ENCODE measurements at places on chromosomes 3 and 15.

GRCh38 chr3:99211309-99211708, 309.8 kb upstream of the DCBLD2 start:
- no peak for DNase-seq

DNA sequence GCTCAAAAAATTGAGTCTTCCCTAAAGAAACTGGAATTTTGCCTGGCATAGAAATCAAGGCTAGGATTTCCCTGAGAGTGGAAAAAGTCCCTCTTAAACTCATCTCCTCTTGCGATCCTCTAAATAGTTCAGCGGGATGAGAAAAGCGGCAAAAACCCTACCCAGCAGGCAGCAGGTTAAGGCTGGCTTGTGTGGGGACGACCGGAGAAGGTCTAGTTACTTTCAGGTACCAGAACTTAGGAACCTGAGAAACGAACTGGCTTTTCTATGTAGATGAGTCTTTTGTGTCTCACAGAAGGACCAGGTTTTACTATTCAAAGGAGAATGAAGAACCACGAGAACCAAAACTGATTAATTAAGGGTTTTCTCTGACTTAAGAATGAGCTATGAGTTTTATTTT, 523.7 kb upstream of the TGFBR2 start:
- no peak for DNase-seq

- DNase-seq, result no peak
Observed at GRCh38 chr15:63422891-63423590, 41.4 kb upstream of the CA12 start.

GRCh38 chr3:41180396-41180795, 18.9 kb upstream of the CTNNB1 start:
- no peak for DNase-seq

GRCh38 chr15:40427188-40427587, 13.6 kb upstream of the BAHD1 start:
- no peak for DNase-seq

- DNase-seq, result no peak
Observed at GRCh38 chr3:13106308-13107001, 33.2 kb upstream of the IQSEC1 start.

DNA sequence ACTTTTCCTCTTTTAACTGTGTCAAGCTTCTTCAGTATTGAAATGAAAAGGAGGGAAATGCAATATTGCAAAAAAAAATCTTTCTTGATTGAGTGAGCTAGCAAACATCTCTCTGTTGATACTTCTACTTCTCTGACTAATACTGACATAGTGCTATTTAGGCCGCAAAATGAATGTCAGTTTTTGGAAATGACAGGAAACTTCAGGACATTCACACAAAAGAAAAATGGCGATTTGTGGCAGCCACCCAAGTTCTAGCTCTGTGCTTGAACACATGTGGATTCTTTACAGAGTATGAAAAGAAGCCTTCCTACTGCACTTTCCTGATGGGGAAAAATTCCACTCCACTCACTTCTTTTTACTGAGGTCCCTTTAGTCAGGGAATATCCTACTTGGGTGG, 486.8 kb upstream of the ALCAM start:
- no peak for DNase-seq

DNA sequence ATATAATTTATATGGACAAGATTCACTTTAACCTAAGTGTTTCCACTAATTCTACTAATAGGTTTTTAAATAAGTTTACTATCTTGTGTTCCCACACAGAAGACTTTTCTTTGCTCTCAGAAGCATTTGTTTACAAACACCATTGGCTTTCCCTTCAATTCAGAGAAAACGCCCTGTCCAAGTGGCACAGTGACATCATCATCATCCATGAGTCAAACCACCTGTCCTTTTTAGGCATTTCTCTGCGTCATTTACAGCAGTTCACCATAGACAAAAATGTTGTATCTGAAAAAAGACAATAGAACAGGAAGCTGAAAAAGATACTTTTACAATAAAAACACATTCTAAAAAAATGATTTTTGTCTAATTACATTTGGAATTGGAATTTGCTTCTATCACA, 9.3 kb upstream of the BCL2L10 start:
- DNase-seq, result no peak

DNA sequence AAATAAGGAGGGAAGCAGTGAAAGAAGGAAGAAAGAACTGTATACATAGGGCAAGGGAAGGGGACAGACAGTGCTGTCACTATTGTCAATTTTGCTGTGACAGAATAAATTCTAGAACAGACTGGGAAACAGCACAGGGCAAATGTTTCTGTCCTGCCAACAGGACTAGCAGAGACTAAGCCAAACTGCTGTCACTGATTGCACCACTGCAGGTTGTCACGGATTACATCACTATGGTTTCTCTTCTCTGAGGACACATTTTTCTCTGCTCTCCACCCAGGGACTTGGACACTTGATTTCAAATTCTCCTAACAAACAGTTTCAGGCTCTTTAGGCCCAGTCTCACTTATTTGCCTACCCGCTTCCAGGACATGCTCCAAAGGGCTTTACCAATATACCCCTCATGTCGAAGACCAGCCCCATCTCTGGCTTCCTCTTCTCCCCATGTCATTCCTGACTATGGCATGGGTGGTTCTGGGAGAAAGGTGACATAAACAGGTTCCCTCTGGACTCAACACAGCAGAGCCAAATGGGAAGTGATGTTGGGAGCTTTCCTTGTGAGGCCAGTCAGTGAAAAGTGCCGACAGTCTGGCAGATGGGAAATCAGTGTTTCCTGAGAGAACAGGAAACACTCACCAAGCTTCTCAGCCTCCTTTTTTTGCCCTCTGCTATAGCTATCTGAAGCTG, 70.2 kb upstream of the ST3GAL6 start:
- no peak for DNase-seq

- no peak for DNase-seq
Observed at GRCh38 chr3:118406562-118406961, 628.1 kb downstream of the IGSF11 start.

- no peak for DNase-seq
Observed at GRCh38 chr3:46090161-46090591, 62.9 kb upstream of the XCR1 start.

- no peak for DNase-seq
Observed at GRCh38 chr15:91165850-91166249, 65.8 kb downstream of the SV2B start.

GRCh38 chr3:65778968-65779367, 259.8 kb downstream of the MAGI1 start:
- no peak for DNase-seq

DNA sequence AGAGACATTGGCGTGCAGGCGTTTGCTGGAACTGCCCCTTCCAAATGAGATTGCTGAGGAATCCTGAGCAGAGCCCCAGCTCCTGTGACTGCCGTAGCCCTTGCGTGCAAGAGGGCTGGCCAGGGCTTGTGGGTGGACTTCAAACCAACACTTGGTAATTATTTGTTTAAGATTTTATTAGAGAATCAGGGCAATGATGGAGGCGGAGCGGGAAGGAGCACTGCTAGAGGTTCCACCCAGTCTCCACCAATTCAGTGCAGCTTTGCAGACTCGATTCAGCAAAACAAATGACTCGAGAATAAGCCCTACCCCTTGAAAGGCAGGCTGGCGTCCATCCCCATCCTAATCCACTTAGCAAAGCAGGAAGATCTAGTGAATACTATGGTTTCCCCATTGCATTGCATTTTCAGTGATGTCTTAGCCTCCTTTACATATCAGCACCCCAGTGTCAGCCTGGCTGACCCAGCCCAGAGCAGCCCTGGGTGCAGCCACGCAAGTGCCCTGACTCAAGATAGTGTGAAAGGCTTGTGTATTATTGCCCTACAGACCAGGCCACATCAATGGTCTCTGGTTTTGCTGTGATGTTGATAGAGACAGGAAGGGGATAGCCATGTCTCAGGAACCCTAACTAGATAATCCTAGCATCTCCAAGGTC, 26.0 kb downstream of the GLDN start:
- no peak for DNase-seq

- no peak for DNase-seq
Observed at GRCh38 chr15:51144021-51144532, 49.4 kb upstream of the TNFAIP8L3 start.

GRCh38 chr3:197567904-197568681, 12.3 kb upstream of the BDH1 start:
- DNase-seq, result no peak

DNA sequence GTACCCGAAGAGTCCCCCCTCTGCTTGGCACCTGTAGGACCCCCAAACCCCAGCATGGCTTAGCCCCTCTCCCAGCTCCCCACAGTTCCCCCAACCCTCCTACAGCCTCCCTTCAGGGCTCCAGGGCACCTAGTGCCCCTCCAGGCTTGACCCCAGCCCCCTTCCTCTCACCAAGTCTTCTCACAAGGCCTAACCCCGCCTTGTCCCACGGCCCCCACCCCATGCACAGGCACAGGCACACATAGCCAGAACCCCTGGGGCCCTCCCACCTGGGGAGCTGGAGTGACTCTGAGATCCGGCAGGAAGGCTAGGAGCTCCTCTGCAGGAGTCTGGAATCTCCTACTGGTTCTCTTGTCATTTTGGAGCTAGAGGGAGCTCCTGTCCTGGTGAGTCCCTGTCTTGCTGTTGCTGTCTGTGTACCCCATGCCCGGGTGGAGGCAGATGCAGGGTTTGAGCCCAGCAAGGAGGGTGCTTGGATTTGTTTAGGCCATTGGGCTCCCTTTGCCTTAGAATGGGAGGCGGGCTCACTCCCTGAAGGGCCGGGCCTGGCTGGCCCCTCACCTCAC, 39.6 kb downstream of the KLF13 start:
- no peak for DNase-seq

DNA sequence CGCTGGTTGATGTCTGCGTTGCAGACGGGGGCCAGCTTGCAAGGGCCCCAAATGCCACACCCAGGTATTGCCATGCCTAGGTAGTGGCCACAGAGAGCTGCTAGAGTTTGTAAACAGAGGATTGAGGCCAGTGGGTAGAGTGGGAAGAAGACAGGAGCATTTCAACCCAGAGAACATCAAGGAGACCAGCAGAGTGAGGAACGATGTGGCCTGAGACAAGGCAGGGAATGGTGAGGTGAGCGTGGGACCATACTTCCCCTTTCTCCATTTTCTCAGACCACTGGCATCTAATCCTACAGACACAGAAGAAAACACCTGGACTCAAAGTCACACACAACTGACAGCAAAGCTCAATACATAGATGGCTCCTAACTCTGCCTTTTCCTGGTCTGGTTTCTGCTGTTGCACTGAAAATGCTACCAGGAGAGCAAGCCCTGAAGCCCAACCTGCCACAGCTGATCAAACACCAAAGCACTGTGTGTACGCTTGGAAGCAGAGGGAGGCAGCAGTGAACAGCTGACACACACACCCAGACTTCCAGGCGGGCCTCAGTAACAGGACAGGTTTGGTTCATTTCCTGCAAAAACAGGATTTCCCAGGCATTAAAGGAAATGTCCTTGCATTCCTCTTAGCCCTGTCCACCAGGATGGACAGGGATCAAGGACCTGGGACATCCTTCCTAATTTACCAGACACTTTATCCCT, 1.6 kb downstream of the FAM174B start:
- DNase-seq, result peak; percentile 83

DNA sequence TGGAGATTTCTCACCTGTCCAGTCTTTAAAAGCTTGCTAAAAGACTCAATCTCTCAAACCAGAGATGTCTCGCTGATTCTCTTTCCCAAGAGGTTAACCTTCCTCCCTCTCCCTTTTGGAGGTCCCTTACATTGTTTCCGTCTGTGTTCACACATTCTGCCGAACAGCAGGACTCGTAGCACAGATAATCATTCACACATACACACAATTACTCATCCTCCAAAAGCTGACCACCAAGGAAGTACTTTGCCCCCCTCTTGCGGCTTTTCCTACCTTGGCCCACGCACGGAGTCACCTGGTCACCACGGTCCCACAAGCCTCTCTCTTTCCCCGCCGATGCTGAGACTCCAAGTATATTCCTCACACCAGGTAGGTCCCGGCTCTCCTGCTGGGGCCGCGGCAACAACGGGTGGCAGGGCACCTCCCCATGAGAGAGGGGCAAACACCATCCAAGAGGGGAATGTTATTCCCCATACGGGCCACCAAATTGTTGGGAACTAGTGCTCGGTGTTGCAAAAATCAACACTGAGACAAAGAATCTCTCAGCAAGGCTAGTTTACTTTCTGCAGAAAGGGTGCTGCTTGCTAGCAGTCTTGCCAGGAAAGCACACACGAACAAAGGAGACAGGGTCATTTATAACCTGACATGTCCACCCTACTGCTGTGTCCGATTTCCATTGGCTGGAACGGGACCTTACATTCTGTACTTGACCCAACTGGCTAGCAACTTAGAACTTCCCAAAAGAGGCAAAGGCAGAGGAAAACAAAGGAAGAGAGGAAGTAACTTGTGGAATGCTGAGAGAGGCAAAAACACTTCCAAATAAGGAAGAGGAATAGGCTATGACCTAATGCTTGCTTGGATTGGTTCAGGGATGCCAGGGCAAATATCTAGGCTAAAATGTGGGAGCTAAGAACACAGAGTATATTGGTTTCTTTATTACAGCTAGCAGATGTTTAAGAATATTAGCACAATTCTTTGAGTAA, 102.1 kb upstream of the NECTIN3 start:
- no peak for DNase-seq

DNA sequence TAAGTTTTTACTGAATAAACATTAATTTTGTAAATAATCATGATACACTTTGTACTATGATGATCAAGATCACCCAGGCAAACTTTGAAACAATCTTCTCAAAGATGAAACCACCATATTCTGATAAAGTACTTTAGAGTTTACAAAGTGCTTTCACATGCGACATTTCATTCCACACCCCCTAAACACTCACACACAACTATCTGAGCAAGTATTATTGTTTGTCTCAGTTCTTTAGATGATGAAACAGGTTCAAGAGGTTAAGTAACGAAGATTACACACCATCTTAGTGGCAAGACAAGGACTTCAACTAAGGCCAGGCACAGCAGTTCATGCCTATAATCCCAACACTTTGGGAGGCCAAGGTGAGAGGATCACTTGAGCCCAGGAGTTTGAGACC, 37.6 kb downstream of the ZNF148 start:
- DNase-seq, result no peak

DNA sequence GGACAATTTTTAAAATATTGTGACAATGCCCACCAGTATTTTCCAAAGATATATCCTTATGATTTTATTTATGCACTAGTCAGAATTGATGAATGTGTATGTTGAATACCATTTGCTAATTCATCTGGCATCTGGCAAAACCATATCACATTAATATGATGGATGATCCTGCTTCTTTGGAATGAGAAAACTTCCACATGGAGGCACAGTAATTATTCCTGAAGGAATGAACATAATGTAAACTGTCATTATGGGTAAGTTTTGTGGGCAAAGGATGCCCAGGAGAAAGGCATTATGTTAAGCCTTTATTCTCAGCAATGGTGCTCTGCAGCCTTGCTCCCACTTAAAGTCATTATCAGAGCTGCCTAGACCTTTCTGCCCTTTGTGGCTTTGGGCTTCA, 113.0 kb upstream of the MME start:
- no peak for DNase-seq

- no peak for DNase-seq
Observed at GRCh38 chr3:66110840-66111239, 72.1 kb upstream of the MAGI1 start.

GRCh38 chr3:35665390-35666055, 26.2 kb downstream of the ARPP21 start:
- no peak for DNase-seq

- DNase-seq, result no peak
Observed at GRCh38 chr3:24164967-24165602, 220.0 kb downstream of the NR1D2 start.

- no peak for DNase-seq
Observed at GRCh38 chr3:32120471-32120870, 14.1 kb downstream of the GPD1L start.

GRCh38 chr15:38189671-38190295, 62.9 kb upstream of the SPRED1 start:
- no peak for DNase-seq
